Kidney epithelial cell (primary cell): ENCODE measurements at places on chromosomes 1 and 21.

- no peak for DNase-seq
These were observed 28.2 kb downstream of the RNF220 start for GRCh38 chr1:44433209-44433608.

DNA sequence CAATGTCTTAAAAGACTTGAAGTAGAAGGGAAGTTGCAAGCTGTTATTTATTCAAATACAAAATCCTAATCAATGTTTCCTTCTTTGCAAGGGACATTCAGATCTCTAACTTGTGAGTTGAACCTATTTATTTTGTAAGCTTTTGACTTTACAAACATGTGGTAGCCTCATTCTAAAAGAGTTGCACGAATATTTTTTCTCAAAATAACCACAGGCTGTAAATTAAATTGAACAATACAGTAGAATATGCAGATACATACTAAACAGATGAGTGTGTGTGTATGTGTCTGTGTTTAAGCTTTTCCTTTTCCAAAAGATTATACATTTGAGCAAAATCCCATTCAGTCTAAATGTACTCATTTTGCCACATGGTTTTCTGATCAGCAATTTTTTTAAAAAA lies 4.8 kb upstream of the DYNLT5 start:
- DNase-seq, result no peak

DNA sequence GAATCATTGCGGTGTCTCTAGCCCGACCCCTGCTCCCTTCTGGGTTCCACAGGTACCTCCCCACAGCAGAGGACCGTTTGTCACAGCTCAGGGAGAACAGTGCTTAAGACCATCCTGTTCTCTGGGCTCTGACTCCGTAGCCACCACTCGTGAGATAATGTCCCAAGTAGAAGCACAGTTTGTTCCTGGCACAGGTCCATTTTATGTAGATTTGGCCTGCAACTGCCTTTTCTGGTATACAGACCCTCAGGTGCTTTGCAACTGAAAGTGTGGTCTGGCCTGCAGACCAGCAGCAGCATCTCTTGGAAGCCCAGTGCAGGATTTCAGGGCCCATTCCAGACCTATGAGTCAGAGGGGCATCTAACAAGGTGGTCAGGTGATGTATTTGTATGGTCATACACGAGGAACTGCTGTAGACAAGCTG lies 28.4 kb upstream of the TMEM125 start:
- peak; percentile 57 for DNase-seq

DNA sequence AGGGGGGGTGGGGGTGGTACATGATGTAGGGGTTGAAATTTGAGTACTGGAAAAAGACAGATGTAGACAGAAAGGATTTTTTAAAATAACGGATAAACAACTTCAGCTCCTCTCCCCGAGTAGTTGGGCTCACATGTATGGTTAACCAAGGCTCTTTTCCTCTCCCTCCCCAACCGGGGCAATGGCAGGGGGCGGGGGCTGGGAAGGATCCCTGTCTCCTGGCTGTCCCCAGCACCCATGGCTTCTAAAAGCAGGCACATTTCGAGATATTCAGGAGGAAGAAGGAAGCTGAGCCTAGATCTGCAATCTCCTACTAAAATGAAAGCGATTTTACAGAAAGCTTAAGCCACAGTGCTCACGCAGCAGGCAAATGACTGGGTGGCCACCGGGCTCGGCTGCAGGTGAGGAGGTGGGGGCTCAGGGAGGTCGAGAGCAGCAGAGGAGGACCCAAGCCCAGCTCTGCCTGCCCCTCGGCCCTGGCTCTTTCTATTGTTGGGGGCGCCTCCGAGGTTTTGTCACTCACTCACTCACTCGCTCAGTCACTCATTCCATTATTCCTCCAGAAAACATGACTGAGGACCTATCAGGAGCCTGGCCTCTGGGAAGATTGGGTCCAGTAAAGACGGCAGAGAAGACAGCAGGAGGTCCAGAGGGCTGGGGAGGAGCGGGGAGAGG lies 573.3 kb downstream of the PTPRU start:
- DNase-seq, result no peak

DNA sequence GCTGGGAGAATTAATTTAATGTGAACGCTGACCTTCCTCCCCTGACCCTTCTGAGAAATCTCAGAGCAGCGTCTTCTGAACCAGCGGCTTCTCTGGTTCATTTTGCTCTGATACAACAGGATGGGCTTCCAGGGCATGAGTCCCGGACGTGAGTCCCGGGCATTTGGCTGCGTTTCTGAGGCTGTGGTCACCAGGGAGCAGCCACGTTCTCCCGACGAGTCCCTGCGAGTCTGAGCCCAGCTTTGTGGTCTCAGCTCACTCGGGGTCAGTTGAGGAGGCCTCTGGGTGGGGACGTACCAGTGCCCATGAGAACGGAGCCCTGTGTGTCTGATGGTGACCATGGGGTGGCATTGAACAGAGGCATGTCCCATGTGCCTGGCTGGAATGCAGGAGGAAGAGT lies 17.7 kb upstream of the OBSCN start:
- no peak for DNase-seq

DNA sequence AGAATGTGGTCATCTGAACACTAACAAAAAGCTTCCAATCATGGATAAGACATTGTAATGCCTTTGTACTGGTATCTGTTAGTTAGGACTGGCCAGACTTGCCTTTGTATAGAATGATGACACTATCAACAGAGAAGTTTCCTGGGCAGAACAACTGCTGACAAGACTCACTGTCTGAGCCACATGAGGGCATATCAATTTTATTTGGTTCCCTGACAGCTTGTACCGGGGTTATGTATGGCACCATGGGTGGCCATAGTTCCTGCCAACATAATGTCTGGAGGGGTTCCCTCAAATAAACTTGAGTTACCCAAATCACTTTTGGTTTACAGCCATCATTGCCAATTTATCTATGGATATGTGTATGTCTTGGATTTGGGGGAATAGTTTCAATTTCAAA lies 13.6 kb upstream of the H3-3A start:
- DNase-seq, result no peak

DNA sequence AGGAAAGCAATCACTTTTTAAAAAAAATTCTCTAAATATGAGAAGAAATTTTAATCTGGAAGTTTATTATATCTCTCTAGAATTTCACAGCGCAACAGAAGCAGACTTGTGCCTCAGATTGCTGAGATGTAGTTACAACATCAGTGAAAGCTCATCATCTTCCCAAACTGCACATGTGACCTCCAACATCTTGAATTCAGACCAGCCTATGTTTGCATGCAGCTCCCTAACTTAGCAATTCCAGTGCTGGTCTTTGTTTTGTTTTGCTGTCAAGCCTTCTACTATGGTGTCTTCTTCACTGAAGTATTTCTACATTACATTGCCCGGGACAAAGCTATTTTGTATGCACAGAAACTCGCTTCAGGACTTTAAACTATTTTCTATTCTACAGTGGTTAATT lies 684.8 kb upstream of the PTBP2 start:
- DNase-seq, result no peak

DNA sequence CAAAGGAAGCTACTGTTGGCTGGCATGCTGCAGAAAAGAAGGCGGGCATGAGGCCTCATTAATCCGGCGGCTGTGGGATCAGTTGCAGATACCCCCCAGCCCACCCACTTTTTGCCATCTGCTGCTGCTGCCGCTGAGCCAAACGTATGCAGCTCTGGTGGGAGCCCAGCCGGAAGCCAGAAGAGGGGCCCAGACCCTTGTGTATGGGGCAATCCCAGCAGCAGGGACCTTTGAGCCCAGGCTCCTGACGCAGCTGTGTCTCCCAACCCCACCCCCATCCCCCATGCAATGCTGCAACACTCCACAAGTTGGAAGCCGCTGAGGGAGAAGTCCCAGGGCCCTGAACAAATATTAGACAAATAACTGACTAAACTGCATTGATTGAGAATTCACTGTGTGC lies 106.0 kb downstream of the ELAVL4 start:
- no peak for DNase-seq

DNA sequence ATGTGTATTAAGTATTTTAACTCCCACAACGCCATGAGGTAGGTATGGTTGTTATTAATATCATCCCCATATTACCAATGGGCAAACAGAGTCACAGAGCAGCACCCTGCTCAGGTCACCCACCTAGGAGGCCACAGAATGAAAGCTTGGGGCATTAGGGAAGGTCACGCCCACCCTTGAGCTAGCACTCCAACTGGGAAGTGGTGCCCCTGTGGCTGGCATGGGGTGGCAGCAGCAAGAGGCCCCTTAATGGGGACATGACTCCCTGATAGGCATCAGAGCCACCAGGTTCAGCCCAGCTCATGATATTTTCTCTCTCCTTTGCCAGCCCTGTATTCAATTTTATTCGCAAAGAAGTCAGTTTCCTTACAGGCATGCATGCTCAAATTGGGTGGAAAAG lies 90.6 kb downstream of the DMRTB1 start:
- DNase-seq, result no peak

DNA sequence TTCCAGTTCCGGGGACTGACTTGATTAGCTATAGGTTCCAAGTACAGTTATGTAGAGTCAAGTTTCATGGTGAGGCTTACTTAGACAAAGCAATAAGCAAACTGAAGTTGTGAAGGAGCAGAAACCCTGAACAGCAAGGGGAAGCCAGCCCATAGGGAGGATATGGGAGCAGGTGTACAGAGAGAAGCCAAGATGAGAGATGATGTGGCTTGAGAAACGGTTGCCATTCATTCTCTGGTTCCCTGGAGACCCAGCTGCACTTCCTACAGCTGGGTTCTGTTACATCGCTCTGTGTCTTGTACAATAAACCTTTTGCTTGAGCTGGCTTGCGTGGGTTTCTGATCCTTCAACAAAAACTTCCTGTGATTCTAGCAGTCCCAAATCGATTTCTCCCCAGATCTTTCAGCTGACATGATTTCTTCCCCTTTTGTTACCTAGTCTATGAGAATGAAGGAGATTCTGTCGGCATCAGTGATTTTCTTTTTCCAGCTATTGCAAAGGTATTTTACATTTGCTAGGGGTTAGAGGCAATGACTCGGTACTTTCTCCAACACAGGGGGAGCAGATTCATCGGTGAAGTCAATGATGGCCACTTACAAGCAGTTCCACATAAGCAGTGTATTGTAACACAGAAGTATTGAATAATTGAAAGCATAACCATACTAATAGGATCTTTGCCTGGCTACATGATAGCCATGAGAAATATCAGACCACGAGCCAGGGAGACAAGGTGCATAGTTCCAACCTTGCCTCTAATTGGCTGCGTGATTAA lies 67.3 kb downstream of the URB2 start:
- DNase-seq, result no peak

DNA sequence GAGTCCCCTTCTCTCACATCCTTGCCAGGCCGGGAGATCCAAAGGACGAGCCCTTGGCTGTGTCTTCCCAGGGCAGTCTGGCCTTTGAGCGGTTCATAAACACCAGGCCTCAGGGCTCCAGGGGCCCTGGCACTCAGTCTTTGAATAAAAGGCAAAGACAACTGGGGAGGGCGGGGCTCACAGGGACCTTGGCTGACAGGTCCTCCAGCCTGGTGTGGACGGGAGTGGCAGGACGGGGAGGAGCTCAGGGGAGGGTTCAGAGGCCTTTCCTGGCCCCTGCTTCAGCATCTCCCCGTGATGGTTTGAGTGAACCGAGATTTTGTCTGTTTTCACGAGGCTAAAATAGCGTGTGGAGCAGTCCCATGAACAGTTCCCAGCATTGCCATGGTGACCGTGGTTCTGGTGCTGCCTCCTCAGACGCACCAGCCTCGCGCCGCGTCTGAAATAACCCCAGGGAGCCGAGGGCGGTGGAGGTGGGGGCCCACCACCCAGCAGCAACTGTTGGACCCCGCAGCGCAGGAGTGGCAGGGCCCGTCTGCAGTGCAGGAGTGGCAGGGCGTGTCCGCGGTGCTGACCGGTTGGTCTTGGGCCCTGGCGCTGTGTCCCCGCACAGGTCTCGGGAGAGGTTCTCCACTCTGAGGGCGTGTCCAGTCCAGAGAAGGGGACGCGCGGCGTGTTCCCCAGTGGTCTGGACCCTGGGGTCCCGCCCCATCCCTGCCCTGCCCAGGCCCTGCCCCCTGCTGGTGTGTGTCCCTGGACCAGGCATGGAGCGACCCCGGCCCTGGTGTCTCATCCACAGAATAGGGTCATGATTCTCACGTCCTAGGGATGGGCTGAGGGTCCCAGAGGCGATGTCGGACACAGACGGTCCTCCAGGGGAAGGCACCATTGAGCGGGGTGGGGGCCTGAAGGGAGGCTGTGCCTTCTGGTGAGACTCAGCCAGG lies 7.1 kb upstream of the PRKCZ start:
- DNase-seq, result no peak

DNA sequence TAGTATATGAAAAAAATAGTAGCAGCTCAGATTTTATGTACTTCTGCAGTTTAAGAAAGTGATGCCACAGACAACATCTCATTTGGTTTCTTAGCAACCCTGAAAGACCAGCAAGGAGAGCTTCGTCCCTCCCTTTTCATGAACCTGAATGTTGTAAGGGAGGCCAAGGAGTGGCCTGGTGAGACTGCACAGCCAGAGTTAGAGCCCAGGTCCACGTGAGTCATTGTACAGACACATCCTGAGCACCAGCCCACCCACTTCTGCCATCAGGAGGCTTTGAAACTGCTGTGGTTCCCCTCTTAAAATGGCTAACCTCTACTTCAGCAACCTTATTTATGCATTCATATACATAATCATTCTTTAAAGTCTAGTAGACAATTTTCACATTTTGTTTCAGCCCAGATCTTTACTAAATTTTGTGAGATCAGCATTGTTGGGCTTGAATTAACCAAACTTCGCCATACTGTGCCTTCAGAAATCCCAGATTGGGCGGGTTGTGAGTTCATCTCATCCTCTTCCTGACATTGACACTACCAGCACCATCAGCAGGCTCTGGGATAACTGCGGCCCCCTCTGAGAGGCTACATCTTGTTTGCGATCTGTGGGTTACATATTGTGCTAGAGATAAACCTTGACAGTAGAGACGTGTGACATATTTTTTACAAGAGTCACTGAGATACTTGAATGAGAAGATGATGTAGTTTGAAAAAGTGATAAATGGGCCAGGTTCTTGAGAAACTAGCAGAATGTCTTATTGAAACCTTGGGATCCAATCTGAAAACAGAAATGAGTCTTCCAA lies 106.7 kb downstream of the CAMTA1 start:
- no peak for DNase-seq

DNA sequence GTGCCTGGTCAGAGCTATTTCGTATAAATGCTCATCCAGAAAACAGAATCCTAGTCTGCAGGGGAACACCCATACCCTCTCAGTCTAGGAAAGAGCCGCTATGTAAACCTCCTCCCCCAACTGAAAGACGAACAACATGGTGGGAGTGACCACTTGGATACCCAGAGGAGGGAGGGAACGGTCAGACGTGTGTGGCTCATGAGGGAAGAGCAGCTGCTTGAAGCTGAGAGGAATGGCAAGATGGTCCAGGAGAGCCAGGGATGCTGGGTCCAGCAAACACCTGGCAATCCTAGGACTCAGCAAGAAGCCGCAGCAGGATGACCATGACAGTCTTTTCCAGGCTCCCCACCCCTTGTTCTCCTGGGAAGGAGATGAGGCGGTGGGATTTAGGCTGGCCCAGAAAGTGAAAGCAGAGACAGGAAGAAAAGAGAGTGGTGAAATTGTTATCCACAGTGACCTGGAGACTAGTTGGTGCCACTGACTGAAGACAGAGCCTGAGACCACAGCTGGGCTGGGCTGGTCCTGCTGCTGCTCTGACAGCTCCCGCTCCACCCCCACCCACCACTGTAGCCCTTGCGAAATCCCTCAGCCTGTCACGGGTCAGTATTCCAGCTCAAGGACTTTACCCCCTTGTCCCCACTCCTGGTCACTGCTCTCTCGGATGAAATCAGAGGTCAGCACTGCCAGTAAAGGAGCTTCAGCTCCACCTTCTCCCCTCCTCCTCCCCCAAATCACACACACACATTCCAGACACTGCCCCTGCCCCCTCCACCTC lies 3.6 kb downstream of the CERS2 start:
- no peak for DNase-seq

- no peak for DNase-seq
These were observed 173.6 kb downstream of the RERE start for GRCh38 chr1:8643542-8644536.

GRCh38 chr21:33975548-33976081 lies 60.0 kb upstream of the ATP5PO start:
- no peak for DNase-seq
